Stimulated activated CD4-positive, alpha-beta T cell treated with anti-CD3 and anti-CD28 coated beads, TNF-alpha, amount 100 ng/mL, for 1 hour (primary cell): ENCODE measurements at places on chromosomes 2 and 18.

GRCh38 chr2:217972490-217972889 is 30.3 kb downstream of the TNS1 start:
- no peak for DNase-seq

- no peak for DNase-seq
These were observed 19.0 kb downstream of the TPGS2 start for GRCh38 chr18:36809590-36810381.

DNA sequence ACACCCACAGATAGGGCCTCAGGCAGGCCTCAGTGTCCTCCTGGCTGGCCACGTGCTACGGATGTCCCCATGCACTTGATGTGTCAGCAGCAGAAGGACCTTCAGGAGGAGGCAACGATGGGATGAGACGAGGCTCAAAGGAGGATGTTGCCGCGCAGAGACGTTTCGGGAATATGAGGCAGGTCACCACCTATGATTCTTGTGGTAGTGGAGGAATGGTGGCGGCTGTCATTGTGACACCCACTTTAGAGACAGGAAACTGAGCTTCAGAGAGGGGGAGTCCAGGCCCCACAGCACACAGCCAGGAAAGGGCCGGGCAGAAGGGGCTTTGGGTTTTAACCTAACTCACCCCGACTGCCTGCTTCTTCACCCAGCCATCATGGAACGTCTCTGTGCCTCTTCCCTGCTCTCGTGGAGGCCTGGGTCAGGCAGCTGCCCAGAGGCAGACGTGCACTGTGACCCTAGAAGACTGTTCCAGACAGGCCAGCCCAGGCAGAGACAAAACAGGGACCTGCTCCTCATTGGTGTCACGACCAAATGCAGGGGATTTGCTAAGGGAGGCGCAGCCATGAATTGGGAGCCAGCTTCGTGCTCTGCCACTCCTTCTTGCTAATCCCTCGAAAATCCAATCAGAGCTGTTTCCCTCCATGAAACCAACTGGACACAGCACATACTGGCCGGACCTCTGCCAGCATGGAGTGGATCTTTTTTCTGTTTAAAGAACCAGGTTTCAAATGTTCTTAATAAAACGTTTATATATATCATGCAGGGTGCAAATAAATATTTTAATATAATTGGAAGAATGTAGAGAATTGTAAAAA is 169.2 kb downstream of the ASB1 start:
- no peak for DNase-seq

- DNase-seq, result no peak
These were observed 42.8 kb upstream of the OTOS start for GRCh38 chr2:240183006-240183874.

- DNase-seq, result no peak
These were observed 342.3 kb downstream of the ARHGAP15 start for GRCh38 chr2:143471550-143471949.

GRCh38 chr2:226669905-226670304 is 129.7 kb downstream of the IRS1 start:
- DNase-seq, result no peak

DNA sequence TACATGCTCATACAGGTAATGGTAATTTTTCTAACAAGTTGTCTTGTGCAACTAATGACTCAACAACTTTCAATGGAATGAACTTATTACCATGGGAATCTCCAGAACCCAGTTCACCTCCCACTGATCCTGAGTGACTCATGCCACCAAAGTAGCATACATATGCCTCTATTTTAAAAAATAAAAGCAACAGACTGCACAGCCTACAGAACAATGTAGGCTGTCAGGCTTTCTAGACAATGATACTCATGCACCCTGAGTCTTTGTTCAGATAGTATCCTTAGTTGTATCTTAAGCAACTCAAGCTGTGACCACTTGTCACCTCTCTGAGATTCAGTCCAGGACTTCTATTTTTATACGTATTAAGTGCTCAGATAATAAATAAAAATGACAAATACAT is 531.0 kb upstream of the SETBP1 start:
- DNase-seq, result no peak

DNA sequence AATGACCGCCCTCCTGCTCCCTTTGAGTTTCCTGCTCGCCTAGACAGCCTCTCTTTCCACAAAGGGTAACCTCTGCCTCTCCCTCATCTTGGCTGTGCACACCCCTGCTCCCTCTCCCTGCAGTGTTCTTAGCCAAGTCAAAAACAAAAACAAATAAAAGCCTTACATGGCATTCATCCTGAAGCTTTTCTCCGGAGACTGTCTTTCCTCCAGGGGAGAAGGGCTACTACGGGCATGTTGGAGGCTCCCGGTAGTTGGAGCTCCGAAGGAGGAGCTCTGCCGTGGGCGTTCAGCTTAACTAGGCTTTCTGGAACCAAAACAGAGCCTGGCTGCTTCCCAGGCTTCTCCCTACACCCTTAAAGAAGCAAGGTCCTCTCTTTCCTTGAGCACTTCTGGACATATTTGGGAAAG is 104.2 kb downstream of the TPGS2 start:
- DNase-seq, result no peak

DNA sequence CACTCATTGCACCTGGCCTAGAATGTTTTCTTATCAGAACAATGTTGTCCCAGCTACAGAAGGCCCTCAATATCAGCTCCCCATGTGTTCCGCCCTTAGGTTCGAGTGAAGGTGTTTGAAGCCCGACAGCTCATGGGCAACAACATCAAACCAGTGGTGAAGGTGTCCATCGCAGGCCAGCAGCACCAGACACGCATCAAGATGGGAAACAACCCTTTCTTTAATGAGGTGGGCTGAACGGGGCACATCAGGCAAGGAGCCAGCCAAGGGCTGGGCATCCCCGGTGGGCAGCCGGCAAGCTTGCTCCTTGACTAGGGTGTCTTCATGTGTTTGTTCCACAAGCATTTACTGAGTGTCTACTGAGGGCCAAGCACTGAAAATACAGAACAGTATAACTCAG is 9.2 kb downstream of the FER1L5 start:
- no peak for DNase-seq

DNA sequence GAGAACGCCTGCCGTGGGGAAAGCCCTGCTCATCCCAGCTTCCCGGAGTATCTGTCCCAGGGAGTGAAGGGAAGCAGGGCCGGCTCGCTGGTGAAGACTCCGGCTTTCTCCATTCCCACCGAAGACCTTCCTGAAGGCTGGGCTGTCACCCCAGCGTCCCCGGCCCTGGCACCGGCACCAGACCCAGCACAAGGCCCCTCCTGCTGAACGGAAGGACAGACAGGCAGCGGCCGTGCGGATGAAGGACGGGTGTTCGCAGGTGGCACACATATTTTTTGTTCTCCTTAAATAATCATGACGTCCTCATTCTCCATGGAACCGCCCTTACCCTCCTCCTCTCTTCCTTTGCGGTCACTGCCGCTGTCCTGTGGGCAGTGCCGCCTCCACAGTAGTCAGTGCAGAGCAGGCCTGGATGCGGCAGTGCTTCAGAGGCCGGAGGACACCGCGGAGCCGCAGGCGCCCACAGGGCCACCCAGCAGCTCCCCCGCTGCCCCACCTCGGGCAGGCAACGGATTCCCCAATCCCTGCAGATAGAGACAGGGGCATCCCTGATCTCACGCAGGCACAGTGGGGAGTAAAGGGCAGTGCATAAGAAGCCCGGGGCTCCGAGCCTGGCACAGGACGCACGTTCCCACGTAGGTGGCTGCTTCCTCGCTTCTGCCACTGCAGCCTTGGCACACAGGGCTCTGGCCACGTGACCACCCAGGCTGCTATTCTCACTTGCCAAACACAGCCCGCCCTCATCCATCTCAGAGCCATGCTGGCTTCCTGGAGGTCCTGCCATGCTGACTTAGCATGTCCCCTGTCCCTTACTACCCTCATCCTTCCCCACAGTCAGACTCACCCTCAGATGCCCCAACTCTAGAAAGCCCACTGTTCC is 229.7 kb downstream of the EIPR1 start:
- DNase-seq, result no peak

DNA sequence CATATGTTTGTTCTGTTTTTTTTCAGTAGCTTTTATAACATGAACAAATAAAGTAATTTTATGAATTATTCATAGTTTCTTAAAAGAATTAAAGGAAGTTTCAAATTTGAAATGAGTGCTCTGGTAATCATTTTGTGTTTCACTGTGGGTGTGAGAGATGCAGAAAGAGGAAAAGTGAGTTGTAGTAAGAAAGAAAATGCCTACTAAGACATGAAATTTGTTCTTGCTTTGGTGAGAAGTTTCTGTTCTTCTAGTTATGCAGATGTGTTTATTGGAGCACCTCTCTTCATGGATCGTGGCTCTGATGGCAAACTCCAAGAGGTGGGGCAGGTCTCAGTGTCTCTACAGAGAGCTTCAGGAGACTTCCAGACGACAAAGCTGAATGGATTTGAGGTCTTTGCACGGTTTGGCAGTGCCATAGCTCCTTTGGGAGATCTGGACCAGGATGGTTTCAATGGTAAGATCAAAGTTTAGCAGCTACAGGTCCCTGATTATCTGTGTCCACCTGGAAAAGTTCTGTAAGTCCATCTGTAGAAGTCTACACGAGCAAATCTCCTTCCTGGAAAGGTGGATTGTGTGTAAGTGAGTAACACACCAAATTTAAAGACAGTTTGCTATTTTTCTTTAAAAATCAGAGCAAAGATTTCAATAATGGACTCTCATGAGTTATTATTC is 51.4 kb downstream of the ITGAV start:
- DNase-seq, result no peak

GRCh38 chr2:224444021-224444420 is 42.1 kb upstream of the FAM124B start:
- no peak for DNase-seq

DNA sequence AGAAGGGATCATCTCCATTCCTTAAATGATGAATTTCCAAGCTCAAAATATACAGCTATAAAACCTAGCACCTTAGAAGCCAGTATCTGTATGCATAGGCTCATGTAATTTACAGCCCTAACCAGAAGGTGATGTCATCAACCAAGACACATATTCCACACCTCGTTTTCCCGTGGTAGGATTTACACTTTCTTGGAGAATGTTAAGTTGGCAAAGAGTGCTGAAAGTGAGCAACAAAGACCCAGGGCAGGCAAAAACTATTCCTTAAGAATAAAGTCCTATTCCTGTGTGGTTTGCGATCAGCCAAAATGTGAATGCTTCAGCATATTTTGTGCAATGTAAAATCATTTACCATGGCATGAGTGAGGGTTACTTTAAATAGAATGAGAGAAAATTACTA is 247.1 kb downstream of the OSR1 start:
- no peak for DNase-seq

GRCh38 chr2:133789743-133790142 is 221.5 kb upstream of the NCKAP5 start:
- DNase-seq, result no peak

GRCh38 chr2:195202163-195202845 is 454.7 kb upstream of the SLC39A10 start:
- no peak for DNase-seq

DNA sequence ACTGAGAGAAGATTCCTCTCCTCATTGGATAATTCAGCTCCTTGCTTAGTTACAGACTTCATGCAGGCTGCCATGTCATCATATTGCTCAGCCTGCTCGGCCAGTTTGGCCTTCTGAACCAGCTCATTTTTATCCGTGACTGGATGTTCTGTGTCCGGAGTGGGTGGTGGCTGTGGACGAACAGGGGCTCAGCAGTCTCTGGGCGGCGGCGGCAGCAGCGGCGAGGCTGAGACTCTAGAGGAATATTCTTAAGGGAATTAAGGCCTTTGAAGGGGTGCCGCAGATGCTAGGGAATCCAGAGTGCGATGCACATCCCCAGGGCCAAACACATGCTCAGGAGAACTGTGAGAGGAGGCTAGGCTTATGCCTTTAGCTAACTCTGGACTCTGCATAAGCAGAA is 97.9 kb upstream of the GYPC start:
- DNase-seq, result no peak

- DNase-seq, result no peak
These were observed 360.6 kb downstream of the RND3 start for GRCh38 chr2:150126839-150127238.

DNA sequence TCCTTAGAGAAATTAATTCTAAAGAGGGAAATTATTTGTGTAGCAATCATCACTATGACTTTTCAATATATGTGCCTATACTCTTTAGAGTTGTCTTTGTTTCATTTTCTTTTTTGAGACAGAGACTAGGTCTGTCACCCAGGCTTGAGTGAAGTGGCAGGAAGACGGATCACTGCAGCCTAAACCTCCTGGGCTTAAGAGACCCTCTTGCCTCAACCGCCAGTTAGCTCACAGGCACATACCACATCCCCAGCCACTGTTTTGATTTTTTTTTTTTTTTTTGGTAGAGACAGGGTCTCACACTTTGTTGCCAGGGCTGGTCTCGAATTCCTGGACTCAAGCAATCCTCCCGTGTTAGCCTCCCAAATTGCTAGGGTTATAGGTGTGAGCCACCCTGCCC is 12.4 kb downstream of the YWHAQ start:
- DNase-seq, result no peak

DNA sequence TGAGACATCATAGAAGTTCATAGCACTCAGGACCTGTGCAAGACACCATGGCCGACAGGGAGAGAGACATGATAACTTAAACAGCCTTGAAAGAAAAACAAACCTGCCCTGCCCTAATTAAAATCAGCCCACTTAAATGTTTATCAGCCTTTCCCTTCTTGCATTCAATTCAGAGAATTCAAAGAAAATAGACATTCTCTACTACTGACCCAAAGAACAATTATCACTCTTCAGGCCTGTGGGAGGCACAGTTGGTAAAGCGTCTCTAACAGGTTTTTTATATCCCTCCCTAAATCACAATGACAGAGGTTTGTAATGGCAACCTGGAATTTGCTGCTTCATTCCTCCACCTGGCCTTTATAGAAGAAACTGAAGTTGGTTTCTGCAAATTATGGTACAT is 1.7 kb downstream of the CDK15 start:
- no peak for DNase-seq

DNA sequence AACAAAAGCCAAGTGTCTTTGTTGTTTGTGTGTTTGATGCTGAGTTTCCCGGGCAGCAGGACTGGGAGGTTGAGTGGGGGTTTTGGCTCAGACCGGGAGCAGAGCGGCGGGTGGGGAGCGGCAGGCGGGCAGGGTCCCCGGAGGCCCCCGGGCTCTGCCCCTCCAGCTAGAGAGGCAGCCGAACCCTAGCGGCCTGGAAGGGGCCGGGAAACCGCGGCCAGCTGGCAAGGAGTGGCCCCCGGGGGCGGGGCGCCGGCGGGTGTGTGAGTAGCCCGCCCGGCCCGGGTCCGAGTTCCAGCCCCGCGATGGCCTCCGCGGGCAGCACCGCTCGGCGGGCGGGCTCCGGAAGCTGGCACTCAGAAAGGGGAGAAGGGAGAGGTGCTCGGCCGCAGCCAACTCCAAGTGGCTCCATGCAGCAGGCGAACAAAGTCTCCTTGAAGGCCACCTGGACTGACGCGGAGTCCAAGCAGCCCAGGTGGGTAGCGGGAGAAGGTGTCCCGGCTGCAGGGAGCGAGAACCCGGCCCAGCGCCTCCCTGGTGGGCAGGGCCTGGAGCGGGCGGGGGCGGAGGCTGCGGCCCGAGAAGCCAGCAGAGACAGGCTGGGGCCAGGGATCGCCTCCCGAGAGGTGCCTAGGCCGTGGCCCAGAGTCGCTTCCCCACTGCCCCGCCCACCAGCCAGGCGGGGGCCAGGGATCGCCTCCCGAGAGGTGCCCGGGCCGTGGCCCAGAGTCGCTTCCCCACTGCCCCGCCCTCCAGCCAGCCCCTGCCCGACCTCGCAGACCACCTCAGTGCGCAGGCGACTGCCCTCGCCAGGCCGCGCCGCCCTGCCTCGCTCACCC is at the start of gene ANKRD53:
Gene ANKRD53 (plus strand): TSS at position 290 of the 839 bp plus-strand sequence. CDS start 16 bp downstream, at position 306.
- DNase-seq, result no peak

GRCh38 chr2:203097735-203098134 is 83.1 kb downstream of the NBEAL1 start:
- no peak for DNase-seq
